ENCODE measurements at places on chromosomes 3 and 15.

DNA sequence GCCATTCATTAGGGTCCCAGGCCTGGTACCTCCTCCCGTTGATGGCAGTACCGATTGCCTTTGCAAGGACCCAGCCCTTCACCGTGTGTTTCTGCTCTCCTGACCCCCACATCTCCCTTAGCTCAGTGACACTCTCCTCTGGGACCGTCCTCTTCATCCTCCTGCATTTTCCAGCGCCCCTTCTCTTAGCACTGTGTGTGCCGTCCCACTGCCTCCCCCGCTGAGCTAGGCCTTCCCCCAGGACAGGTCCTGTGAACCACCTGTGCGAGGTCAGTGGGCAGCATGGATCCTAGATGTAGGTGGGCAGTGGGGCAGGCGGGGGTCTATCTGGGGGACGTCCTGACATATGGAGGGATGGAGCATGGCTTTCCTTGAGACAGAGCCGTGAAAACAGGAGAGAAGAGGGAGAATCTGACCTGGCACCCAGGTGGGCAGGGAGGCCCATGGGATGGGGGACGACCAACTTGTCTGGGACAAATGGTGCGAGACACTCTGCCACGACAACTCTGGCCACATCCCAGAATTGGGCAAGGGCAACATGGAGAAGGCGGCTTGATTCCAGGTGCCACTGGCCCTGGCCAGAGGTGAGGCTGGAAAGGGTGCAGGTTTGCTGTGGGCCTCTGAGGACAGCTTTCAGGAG is 87.7 kb upstream of the ALDH1L1 start:
- no peak for DNase-seq

DNA sequence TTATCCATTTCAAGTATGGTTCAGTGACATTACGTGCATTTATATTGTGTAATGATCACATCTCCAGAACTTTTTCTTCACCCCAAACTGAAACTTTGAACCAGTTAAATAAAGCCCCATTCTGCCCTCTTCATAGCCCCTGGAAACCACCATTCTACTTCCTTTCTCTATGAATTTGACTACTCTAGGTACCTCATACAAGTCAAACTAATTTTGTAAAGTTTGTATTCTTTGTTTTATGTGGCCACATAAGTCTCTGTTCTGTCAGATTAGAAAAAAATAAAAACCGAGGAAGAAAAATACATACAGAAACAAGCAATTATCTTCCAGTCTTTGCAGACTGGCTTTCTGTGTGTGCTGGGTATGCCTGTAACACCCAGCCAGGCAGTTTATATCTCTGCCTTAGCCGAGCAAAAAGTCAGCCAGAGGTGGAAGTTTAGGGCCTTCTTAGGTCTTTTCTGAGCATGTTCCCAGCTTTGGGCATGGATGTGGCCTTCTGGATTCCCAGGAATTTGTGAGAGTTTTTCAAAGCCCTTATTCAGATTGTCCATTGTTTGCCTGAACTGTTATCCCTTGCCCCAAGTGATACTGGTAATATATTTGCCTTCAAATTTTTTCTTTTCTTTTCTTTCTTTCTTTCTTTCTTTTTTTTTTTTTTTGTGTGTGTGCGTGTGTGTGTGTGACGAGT is 6.0 kb upstream of the GRAMD1C start:
- DNase-seq, result no peak

GRCh38 chr15:88215066-88215648 is 41.4 kb downstream of the NTRK3 start:
- no peak for DNase-seq

DNA sequence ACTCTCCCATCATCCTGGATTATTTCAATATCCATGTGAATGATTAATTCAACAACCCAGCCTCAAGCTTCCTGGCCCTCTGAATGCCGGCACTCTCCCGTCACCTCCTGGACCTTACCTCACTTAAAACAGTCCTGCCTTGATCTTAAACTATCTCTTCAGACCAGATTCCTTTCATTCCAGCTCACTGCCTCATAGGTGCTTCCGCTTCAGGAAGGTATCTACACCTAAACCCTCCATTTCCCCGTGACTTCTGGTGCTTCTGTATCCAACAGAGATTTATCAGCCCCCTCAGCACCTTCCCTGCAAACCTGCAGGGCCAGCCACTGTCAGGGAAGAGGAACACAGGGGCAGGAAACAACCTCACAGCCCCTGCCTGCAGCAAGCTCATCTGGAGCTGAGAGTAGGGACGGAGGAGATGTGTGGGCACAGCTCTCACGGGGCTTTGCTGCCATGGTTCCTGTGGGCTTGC is 98.9 kb upstream of the TJP1 start:
- peak; percentile 80 for DNase-seq

GRCh38 chr3:122060040-122060698 is 5.0 kb downstream of the CD86 start:
- no peak for DNase-seq

GRCh38 chr15:63905131-63905530 is 71.4 kb upstream of the HERC1 start:
- DNase-seq, result no peak

DNA sequence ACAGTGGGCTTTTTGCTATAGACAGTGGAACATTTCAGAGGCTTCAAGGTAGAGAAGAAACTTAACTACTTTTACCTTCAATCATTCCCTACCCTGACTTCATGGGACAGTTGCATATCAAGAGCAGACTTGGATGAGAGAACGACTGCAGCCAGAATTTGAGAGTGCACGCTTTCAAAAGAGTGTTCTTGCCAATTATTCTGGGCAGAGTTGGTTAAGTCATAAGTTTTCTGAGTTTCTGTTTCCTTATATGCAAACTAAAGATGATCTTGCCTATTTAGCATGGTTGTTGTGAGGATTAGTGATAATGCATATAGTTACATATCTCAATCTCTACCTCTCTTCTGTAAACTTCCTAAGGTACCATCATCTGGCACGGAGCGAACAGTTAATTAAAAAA is 7.6 kb downstream of the SLC9A9 start:
- no peak for DNase-seq

GRCh38 chr3:82004266-82004665 is 242.8 kb upstream of the GBE1 start:
- DNase-seq, result no peak

DNA sequence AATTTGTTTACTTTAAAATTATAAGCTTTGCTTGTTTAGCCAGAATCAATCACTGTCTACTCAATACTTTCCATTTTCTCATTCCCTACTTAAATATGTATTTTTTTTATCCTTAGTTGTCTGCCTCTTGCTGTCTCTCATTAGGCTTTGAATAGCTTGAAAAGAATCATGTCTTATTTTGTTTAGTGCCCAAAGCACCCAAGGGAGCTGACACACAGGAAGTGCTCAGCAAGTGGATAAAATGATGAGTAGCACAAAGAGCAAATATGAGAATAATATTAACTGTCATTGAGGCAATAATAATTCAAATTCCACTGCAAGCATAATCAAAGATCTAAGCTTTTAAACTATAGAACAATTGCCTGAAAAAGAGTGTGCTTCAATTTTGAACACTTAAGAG is 19.0 kb upstream of the IL1RAP start:
- DNase-seq, result no peak

DNA sequence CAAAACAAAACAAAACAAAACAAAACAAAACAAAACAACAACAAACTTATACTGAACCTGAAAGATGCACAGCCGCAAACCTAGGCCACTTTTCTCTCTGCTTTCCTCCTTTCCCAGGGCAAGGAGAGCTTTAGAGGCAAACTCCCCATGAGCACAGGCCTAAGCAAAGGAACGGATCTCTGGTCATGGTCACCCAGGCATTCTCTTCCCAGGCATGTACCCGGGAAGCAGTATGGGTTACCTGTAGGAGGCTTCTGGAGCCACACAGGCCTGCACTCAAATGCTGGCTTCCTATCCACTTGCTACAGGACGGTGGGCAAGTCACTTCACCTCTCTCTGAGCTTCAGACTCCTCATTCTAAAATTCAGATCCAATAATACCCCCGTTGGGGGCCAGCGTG is 171.8 kb downstream of the SMAD6 start:
- DNase-seq, result no peak

GRCh38 chr15:28885630-28886430 is at the start of gene APBA2:
Gene APBA2, plus strand, starts transcription at chr15:28885974. Its CDS starts 167,911 bp downstream, at chr15:29053885.
- DNase-seq, result no peak

GRCh38 chr3:135412475-135412874 is 553.1 kb upstream of the PPP2R3A start:
- no peak for DNase-seq

Data from SW480 (cell line).